IMR-90 (cell line): ENCODE measurements at places on chromosomes 2 and 18.

- no peak for DNase-seq
Measured at GRCh38 chr2:232418466-232419244, 12.0 kb downstream of the ALPG start.

DNA sequence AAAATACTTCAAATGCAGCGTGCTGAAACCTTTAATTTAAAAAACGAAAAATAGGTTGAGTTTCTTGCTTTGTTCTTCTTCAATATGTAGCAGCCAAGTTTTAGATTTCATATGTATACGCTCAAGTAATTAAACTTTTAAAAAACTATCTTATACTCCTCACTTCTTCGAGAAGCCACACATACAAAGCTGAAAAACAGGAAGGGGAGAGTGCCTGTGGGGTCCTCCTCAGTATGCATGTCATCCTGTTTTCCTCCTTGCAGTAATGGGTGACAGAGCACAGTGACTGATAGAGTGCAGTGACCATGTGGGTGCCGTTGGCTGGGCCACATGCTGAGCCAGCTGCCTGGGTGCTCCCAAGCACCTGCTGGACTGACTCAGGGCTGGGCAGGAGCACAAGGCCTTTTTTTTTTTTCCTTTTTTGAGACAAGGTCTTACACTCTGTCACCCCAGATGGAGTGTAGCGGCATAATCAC is 33.3 kb downstream of the UXS1 start:
- no peak for DNase-seq

DNA sequence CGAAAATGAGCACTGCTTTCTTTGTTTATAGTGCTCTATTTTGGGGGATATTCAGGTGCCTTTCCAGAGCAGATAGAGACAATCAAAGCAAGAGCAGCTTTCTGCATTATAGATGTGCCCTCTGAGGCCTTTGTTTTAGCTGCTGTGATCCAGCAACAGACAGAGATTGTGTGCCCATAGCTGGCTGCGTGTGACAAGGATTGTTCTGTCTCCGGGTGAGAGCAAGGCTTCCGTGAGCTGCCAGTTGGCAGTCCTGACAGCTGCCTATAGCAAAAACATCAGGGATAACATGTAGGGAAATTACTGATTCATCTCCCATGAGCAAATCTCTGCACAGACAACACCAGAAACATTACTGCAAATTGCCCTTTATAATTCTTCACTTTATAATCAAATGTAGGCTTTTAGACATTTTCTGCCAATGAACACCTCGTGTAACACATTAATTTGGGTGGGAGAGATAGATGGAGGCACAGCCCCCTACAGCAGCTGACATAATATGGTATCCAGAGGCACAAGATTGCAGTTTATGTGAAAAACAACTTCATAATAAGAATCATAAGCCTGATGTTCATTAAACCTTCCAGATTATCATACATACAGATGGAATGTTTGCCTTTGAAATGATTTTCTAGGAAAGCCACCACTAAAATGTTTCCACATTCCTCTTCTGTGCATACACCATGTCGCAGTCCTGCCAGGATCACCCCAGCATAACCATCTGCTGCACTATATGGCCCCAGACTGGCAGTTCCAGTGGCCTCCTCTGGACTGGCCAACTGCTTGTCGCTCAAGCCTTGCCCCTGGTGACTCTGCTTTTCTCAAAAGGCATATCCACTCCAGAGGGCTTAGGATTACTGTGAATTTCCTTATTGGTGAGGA is 131.2 kb downstream of the TRIB2 start:
- no peak for DNase-seq

GRCh38 chr18:31232775-31233424 is 70.2 kb upstream of the DSC1 start:
- no peak for DNase-seq

GRCh38 chr2:2542966-2543611 is 212.0 kb upstream of the MYT1L start:
- no peak for DNase-seq
